ENCODE measurements at places on chromosomes 5 and 9.

- H3K4me3 ChIP-seq = no peak overlapping the region
- H3K27ac ChIP-seq = no peak overlapping the region
- no peaks in the 10 kb centered on the region for H3K27me3 ChIP-seq
- H3K4me1 ChIP-seq = no peaks in the 10 kb centered on the region
- DNase-seq = no peak
Observed at GRCh38 chr9:37989701-37990100, 79.3 kb downstream of the SHB start.

DNA sequence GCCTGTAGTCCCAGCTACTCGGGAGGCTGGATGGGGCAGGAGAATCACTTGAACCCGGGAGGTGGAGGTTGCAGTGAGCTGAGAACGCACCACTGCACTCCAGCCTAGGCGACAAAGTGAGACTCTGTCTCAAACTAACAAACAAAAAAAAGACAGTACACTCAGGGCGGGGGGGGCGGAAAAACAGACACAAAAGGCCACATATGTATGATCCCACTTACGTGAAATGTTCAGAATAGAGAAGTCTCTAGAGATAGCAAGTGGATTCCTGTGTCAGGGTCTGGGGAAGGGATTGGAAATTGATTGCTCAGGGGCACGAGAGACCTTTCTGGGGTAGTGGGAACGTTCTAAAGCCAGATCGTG, 9.0 kb upstream of the LCN1 start:
- H3K36me3 ChIP-seq = no peaks in the 10 kb centered on the region
- peaks cover 4% of the 10 kb centered on the region for H3K27me3 ChIP-seq
- H3K27ac ChIP-seq = no peak overlapping the region
- H3K4me3 ChIP-seq = no peak overlapping the region

DNA sequence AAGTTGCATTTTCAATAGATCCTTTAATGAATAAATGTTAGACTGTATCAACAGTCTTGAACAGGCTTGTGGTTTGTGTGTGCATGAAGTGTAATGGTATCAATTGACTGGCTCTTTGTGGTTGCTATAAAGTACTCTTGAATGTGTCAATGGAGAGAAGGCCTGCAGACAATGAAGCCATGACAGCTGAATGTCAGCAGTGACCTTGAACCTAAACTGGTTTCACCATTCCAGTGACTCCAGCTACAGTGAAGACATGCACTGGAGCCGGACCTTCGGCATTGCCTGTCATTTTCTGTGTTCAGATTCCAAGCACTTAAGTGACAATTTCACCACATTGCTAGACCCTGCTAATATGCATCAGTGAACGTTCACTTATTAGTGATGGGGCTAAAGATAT, 276.0 kb upstream of the TMEM161B start:
- no peaks in the 10 kb centered on the region for H3K36me3 ChIP-seq
- H3K27me3 ChIP-seq = no peaks in the 10 kb centered on the region
- no peak overlapping the region for H3K27ac ChIP-seq
- H3K4me3 ChIP-seq = no peak overlapping the region
- H3K4me1 ChIP-seq = 0 out of 2 replicates have a peak, but pooled peaks cover 4% of the 10 kb centered on the region

DNA sequence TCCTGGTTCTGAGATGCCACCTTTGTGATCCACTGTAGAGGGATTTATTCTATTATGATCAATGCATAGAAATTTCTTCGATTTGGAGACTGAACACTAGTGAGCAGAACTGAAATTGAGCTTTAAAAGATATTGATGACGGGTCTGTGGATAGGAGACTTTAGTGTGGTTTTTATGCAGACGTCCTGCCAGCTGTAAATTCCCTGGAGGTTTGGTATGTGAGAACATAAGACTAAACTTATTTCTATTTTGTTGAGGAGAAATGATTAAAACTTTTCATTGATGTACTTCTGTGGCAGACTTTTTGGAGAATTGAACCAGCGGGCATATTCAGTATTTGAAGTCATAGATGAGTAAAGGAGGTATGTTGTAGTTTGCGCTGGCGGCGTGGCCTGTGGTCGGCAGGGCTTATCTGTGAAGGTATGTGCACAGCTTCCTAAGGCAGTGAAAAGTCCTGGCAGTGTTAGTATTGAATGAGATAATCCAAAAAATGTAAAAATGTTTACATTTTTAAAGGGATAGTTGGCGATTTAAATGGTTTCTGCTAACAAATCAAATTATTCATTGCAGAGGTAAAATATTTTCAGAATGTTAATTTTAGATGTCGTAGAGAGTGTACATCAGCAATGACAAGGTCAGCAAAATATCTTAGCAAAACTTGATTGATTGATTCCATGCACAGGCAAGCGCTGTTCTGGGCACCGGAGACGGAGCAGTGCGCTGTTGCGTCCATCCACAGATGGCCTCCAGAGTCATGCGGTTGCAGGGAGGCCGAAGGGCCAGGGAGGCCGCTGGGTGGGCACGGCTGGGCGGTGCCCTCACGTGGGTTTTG, 20.4 kb downstream of the TENT4A start:
- no peak overlapping the region for H3K4me3 ChIP-seq
- peaks cover 48% of the 10 kb centered on the region for H3K4me1 ChIP-seq
- no peak overlapping the region for H3K27ac ChIP-seq
- H3K36me3 ChIP-seq = no peaks in the 10 kb centered on the region
- H3K27me3 ChIP-seq = no peaks in the 10 kb centered on the region
- no peak for DNase-seq

- H3K27me3 ChIP-seq = no peaks in the 10 kb centered on the region
- H3K36me3 ChIP-seq = no peaks in the 10 kb centered on the region
- no peaks in the 10 kb centered on the region for H3K4me1 ChIP-seq
- no peak overlapping the region for H3K4me3 ChIP-seq
- no peak overlapping the region for H3K27ac ChIP-seq
Observed at GRCh38 chr9:13787234-13787833, 507.8 kb upstream of the MPDZ start.

DNA sequence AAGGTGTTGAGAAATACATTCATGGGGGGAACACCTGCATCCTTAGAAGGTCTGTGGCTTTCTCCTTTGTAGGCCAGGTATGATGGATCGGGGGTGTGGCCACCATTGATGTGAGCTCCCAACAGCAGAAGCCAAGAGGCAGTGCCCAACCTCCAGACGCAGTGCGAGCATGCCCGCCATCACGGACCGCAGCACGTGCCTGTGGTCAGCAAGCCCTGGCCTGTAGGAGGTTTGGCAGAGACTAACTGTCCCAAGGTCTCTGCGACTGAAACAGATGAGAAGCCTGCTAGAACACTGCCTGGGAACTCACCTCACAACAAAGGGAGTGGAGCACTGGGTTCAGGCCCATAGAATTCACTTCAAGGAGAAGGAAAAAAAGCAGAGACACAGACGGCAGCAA, 31.9 kb upstream of the ZNF354A start:
- H3K4me1 ChIP-seq = no peaks in the 10 kb centered on the region
- 0 out of 2 replicates have a peak, but pooled peaks cover 4% of the 10 kb centered on the region for H3K27me3 ChIP-seq
- H3K27ac ChIP-seq = no peak overlapping the region
- no peaks in the 10 kb centered on the region for H3K36me3 ChIP-seq
- no peak overlapping the region for H3K4me3 ChIP-seq
- no peak for DNase-seq

DNA sequence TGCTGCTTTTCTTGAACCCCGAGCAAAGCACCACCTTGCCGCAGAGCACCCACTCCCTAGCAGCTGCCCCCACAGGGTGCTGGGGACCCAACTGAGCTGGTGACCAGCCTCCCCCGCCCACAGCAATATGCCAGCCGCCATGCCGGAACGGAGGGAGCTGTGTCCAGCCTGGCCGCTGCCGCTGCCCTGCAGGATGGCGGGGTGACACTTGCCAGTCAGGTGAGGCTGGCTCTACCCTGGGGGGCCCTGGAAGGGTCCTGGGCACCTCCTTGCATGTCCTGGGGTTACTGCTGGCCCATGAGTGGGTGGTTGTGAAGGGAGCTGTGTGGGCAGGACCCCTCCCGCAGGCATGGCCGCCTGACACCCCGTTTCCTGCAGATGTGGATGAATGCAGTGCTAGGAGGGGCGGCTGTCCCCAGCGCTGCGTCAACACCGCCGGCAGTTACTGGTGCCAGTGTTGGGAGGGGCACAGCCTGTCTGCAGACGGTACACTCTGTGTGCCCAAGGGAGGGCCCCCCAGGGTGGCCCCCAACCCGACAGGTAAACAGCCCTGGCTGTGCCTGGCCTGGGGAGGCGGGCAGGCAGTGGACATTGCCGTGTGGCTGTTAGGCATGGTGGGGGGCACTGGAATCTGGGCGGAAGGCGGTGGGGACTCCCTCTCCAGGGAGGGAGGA, 7.2 kb downstream of the EGFL7 start:
- H3K27me3 ChIP-seq = peaks cover 88% of the 10 kb centered on the region
- no peaks in the 10 kb centered on the region for H3K4me1 ChIP-seq

GRCh38 chr5:9108162-9108561, 437.7 kb downstream of the SEMA5A start:
- no peak for DNase-seq
- no peaks in the 10 kb centered on the region for H3K36me3 ChIP-seq
- no peak overlapping the region for H3K4me3 ChIP-seq
- H3K27ac ChIP-seq = no peak overlapping the region

DNA sequence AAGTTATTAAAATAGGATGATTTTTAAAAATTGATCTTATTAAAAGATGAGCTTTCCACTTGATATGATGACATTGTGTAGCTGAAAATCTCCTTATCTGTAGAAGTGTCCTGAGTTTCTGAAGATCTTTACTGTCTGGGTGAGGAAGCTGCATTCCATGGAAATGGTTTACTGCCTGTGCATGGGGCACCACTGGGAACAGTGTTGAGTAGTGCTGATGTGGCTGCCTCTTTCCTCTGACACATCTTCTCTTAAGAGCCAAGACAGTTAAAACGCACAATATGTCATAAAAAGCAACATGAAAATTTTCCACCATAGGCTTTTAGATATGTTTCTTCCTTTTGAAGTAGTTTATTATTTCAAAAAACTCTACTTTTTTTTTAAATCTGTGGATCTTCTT, 24.6 kb downstream of the SECISBP2 start:
- H3K27me3 ChIP-seq = no peaks in the 10 kb centered on the region
- H3K36me3 ChIP-seq = peaks cover 2% of the 10 kb centered on the region
- H3K4me1 ChIP-seq = peaks cover 38% of the 10 kb centered on the region
- no peak overlapping the region for H3K4me3 ChIP-seq

GRCh38 chr9:126329476-126330275, 3.0 kb downstream of the MVB12B start:
- H3K27ac ChIP-seq = no peak overlapping the region
- H3K4me1 ChIP-seq = peaks cover 7% of the 10 kb centered on the region
- H3K4me3 ChIP-seq = no peak overlapping the region
- no peak for DNase-seq

GRCh38 chr5:1640421-1640881, 116.7 kb upstream of the LPCAT1 start:
- no peaks in the 10 kb centered on the region for H3K27me3 ChIP-seq
- H3K4me1 ChIP-seq = peaks cover 6% of the 10 kb centered on the region
- H3K4me3 ChIP-seq = no peak overlapping the region
- H3K27ac ChIP-seq = no peak overlapping the region
- H3K36me3 ChIP-seq = no peaks in the 10 kb centered on the region
- no peak for DNase-seq

GRCh38 chr5:78808380-78808779, 159.8 kb upstream of the LHFPL2 start:
- no peaks in the 10 kb centered on the region for H3K27me3 ChIP-seq
- H3K36me3 ChIP-seq = no peaks in the 10 kb centered on the region
- DNase-seq = no peak
- no peak overlapping the region for H3K4me3 ChIP-seq
- H3K4me1 ChIP-seq = no peaks in the 10 kb centered on the region

DNA sequence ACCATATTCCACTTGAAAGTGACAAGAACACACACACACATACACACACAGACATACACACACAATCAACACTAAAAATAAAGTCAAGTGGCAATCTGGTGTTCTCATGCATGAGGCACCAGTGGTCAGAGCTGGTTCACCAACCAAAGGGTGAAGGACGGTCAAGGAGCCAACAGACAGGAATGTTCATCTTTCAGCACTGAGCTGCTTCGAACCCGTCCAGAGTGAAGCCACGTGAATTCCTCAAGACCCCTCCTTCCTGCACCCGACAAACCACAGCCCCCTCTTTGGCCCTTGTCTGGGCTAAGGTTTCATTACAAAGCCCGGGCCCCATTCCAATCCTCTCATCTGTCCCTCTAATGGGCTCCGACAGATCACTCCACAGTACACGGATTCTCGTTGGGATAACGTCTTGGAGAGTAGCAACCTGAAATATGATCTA, 84.5 kb upstream of the SMIM23 start:
- H3K27ac ChIP-seq = no peak overlapping the region
- DNase-seq = no peak
- no peak overlapping the region for H3K4me3 ChIP-seq
- no peaks in the 10 kb centered on the region for H3K4me1 ChIP-seq
- no peaks in the 10 kb centered on the region for H3K27me3 ChIP-seq

GRCh38 chr5:53256746-53257145, 147.2 kb upstream of the MOCS2 start:
- H3K4me1 ChIP-seq = peaks cover 24% of the 10 kb centered on the region
- no peaks in the 10 kb centered on the region for H3K27me3 ChIP-seq
- H3K36me3 ChIP-seq = no peaks in the 10 kb centered on the region
- no peak overlapping the region for H3K27ac ChIP-seq
- no peak for DNase-seq

DNA sequence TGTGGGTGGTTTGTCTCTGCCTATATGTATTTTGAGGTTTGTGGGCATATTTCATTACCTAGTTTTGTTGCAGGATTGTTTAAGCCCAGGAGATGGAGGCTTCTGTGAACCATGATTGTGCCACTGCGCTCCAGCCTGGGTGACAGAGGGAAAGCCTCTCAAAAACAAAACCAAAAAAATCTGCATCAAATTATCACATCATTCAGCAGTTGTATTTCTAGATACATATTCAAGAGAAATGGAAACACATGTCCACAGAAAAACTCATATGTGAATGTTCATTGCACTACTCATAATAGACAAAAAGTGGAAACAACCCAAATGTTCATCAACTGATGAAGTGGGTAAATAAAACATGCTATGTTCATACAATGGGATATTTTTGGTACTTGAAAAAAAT, 29.9 kb downstream of the HSPA4 start:
- DNase-seq = no peak
- no peak overlapping the region for H3K4me3 ChIP-seq
- no peak overlapping the region for H3K27ac ChIP-seq
- 0 out of 2 replicates have a peak, but pooled peaks cover 3% of the 10 kb centered on the region for H3K36me3 ChIP-seq
- H3K27me3 ChIP-seq = no peaks in the 10 kb centered on the region

DNA sequence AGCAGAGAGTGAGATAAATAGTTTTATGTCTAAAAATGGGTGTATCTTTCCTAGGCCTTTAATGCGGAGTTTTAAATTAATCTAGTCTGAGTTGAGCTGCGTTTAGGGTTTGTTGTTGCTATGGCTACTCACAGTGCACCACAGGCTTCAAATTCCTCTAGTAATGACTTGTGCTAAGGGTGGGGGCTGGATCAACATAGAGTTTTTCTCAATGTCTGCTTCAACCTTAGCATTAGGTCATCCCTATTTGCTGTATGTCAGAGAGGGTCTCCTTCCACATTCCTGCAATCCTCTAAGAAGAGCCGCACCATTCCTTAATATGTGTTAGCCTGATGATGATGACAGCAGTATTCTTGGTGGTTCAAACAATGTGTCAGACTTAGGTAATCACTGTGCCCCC, 465.6 kb upstream of the KIF2A start:
- H3K27ac ChIP-seq = no peak overlapping the region
- no peak for DNase-seq

GRCh38 chr5:159548517-159548916, 218.2 kb upstream of the IL12B start:
- no peak overlapping the region for H3K27ac ChIP-seq
- H3K4me1 ChIP-seq = peaks cover 13% of the 10 kb centered on the region
- H3K36me3 ChIP-seq = no peaks in the 10 kb centered on the region

Measured in MM.1S (cell line).